ENCODE measurements at places on chromosomes 12 and 14.

GRCh38 chr14:101808894-101809670 is 47.6 kb downstream of the PPP2R5C start:
- no peak for DNase-seq

DNA sequence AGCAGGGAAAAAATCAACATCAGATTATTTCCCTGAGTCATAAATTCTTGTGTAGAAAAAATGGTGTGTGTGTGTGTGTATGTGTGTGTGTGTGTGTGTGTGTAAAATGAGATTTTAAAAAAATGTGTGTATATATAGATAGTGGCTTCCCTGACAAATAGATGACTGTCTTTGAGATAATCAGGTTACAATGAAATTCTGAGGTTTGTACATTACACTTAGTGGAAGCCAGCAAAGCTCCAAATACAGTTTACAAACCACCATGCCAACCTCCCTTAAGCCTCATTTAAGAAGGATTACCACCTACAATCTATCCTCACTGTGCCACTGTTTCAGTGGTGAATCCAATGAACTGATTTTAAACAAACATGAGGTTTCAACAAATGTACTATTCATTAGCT is 93.8 kb downstream of the MED13L start:
- DNase-seq: no peak

GRCh38 chr12:54958048-54958658 is 26.4 kb downstream of the TESPA1 start:
- peak; percentile 50 for DNase-seq

DNA sequence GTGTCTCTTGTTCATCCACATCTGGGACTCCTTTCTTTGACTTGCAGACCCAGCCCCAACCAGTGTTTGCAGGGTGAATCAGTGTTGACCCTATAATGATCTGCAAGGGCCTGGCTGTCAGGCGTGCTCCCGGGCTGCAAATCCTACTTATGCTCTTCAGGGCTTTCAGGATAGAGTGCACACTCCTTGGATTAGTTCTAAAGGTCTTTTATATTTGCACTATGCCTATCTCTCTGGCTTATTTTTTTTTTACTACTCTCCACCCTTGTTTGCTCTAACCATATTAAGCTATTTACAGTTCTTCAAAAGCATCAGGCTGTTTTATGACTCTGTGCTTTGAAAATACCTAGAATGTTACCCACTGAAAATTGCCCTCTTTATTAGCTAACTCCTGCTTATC is 4.3 kb upstream of the PRICKLE1 start:
- no peak for DNase-seq

DNA sequence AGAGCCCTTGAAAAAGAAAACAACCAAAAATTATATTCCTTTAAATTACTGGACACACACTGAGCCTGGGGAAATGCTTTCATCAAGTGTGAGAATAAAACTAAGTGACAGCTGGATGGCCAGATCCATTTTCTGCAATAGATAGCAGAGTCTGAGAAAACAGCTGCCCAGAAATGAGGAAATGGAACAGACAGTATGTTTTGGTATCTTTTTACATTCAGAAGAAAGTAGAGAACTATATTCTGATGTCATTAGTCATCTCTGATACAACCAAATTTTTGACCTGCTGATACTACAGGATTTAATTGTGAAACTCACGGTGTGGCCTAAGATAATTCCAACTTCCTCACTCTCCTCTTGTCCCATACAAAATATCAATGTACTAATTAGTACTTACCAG is 78.2 kb downstream of the HMGA2 start:
- DNase-seq: no peak

DNA sequence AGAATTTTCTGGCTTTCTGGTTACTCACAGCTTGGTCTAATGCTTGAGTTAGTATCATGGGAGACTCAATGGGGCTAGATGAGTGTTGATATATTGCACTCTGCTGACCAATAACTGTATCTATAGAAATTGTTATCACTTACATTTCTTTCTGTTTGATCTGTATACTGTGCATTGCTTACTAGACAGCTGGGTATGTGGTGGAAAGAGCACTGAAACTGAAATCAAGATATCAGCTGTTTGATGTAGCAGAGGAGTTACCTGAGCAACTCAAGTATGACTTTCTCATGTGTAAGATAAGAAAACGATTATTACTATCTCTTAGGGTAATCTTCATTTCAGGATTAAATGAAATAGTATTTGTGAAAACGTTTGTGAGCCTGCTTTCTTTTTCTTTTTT is 183.0 kb downstream of the SLC15A5 start:
- no peak for DNase-seq

DNA sequence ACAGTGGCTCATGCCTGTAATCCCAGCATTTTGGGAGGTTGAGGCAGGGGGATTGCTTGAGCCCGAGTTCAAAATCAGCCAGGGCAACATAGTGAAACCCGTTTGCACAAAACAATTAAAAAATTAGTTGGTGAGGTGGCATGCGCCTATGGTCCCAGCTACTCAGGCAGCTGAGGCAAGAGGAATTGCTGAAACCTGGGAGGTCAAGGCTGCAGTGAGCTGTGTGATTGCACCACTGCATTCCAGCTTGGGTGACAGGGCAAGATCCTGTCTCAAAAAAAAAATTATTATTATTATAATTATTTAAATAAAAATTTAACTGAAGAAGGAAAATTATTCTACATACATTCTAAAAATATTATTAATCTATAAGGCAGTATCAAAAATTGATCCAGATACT is 164.1 kb downstream of the ITPR2 start:
- no peak for DNase-seq

DNA sequence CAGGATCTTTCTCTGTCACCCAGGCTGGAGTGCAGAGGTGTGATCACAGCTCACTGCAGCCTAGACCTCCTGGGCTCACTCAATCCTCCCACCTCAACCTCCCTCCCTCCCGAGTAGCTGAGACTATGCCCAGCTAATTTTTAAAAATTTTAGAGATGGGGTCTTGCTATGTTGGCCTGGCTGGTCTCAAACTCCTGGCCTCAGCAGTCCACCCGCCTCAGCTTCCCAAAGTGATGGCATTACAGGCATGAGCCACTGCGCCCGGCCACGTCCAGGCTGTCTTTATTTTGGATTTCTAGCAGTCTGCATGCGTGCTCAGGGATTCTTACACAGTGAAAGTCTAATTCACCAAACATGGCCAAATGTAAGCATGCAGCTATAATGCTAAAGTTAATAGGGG is 17.8 kb downstream of the SLC8B1 start:
- no peak for DNase-seq

GRCh38 chr12:109113661-109114321 is 2.6 kb upstream of the ACACB start:
- DNase-seq: no peak

DNA sequence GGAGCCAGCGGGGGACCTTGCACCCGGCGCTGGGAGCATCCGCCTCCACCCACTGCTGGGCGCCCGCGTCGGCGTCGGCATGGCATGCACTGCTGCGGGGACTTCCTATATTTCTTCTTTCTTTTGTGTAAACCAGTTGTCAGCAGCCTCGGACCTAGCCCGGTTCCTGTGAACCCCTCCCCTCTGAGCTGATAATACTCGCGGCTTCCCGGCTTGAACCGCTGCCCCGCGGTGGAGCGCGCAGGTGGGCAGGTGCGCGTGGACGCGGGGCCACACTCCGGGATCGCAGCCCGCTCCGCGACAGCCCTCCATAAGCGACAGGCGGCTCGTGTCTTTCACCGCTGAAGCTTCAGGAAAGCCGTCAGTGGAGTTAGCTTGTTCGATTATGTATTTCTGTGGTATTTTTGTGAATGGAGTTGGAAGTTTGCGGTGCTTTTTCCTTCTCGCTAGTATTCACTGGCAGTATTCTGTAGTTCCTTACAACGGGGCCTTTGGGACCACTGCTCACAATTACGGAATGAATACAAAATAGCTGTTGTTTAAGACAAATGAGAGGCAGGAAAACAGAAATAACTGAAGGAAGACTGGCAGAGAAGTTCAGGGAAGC is 870 bp downstream of the BMAL2 start:
- peak; percentile 26 for DNase-seq

DNA sequence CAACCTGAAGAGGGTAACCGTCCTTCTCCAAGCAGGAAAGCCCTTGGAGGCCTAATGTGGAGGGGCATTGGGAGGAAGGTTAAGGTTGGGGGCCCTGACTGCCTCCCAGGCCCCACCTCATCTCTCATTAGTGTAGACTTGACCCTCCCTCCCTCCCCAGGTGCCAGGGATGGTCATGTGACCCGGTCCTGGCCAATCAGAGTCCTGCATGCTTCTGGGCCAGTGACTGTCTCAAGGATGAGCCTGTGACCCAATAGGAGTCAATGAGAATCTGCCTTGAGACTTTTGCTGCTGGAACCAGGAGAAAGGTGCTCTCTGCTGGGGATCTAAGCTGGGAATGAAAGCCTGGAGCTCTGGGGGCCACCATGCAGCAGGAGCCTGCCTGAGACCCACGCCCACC is 70.8 kb downstream of the NCOR2 start:
- DNase-seq: no peak

- no peak for DNase-seq
Observed at GRCh38 chr12:5909560-5909959, 35.5 kb downstream of the ANO2 start.

- DNase-seq: no peak
Observed at GRCh38 chr12:98743362-98743953, 98.4 kb downstream of the APAF1 start.

Data from activated CD8-positive, alpha-beta memory T cell treated with anti-CD3 and anti-CD28 coated beads, Interleukin-2, amount 50 U/mL, for 4 hours (primary cell).